ENCODE measurements at places on chromosomes 5 and 9.

- no peak for DNase-seq
These were observed 135.0 kb downstream of the STK32A start for GRCh38 chr5:147369742-147370374.

GRCh38 chr5:109803854-109804253, 114.1 kb downstream of the MAN2A1 start:
- DNase-seq = no peak

DNA sequence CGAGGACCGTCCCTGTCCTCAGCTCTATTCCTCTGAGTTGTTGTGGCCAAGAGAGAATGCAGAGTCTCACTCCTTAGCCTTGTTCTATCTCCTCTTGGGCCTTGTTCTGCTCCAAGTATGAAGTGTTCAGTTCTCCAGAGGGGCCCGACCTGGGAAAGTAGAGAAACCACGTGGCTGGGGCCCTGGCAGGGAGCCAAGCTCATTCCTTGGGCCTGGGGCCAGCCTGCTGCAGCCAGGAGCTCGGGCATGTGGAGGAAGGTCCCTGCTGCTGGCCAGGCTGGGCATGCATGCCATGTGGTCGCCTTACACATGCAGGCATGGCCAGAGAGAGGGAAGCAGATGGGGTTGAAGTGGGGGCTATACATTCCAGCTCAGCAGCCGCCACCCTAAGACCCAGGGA, 60.7 kb downstream of the COL27A1 start:
- no peak for DNase-seq

DNA sequence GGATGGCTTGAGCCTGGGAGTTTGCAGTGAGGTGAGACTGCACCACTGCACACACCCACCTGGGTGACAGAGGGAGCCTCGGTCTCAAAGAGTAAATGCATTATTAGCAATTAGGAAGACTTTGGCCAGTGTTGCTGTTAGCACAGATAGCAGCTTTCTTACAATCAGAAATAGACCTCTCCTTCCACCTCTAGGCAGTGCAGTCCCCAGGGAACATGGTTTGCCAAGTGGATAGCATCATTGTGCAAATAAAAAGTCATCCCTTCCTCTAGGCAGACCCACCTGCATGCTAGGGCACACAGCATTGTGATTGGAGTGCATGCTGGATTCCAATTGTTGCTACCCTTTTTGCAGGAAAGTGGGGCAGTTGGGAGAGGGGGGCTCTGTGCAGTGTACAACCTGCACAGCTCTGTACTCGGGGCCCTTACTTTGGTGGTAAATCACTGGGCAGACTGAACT, 77.9 kb upstream of the KLF9 start:
- DNase-seq = no peak

DNA sequence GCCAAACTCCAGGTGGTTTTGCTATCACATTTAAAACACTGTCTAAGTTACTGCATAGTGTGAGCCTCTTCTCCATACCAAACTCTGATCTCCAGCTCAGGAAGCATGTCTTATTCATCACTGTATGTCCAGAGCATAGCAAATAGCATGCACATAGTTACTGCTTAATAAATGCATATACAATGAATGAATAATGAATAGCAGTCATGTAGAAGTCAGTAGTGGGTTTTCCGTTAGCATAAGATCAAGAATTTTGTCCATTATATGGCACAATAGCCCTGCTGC, 329.4 kb downstream of the ARRDC3 start:
- DNase-seq = no peak

GRCh38 chr5:16690243-16690852, 73.6 kb upstream of the RETREG1 start:
- no peak for DNase-seq

- DNase-seq = no peak
These were observed 12.6 kb downstream of the SDHA start for GRCh38 chr5:230711-231110.

DNA sequence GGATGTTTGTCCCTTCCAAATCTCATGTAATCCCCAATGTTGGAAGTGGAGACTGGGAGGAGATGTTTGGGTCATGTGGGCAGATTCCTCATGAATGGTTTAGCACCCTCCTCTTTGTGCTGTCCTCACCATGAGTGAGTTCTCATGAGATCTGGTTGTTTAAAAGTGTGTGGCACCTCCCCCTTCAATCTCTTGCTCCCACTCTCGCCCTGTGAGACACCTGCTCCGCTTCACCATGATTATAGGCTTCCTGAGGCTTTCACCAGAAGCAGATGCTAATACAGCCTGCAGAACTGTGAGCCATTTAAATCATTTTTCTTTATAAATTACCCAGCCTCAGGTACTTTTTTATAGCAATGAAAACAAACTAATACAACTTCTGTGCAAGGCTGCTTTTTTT, 127.3 kb upstream of the CCDC152 start:
- no peak for DNase-seq

GRCh38 chr5:170067574-170068170, 38.0 kb upstream of the FOXI1 start:
- no peak for DNase-seq

DNA sequence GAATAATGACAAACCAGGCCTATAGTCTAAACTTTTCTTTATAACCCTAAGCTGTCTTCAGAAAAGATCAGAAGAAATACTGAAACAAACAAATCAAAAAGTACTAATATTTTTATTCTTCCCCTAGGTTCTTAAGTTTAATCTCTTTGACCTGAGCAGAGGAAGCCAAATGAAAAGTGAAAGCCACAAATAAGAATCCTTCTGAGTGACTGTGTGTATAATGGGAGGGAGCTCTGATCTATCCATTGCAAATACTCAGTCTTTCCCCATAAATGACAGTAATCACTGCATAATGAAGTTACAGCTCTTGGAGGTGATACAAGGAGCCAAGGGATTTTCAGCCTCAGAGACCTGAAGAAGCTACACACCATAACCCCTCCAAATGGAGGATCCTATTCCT, 126.9 kb upstream of the ATP10B start:
- DNase-seq = no peak

DNA sequence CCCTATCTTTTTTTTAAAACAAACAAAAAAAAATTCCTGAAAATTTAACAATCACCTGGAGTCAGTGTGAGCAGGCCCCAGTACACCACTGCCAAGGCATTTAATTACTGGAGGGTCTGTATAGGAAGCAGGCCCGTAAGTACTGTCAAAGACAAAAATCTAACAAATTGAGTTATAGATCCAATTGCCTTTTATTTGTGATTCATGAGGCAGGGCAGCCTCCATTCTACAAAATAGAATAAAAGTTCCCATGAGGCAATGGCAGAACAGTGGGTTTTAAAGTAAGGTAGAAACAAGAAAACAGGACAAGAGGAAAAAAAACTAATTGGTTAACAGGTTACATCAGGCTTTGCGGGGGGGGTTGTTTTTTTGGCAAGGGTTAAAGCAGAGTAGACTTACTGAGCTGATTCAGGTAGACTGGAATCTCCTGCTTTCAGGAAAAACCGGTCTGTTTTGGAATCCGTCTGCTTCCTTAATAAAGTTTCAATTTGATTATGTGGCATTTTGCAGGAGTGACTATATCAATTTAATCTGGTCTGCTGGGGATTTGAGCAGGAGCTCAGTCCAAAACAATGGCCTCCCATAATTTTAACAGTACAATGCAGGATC, 48.9 kb downstream of the AUH start:
- no peak for DNase-seq

- no peak for DNase-seq
These were observed 215.2 kb downstream of the CRB2 start for GRCh38 chr9:123571240-123571639.

GRCh38 chr9:114021578-114021977, 56.5 kb downstream of the AMBP start:
- DNase-seq = no peak

- DNase-seq = no peak
These were observed 20.7 kb downstream of the SLIT3 start for GRCh38 chr5:169280286-169280685.

- DNase-seq = no peak
These were observed 50.3 kb downstream of the FYB1 start for GRCh38 chr5:39169081-39169480.
